Stimulated activated CD4-positive, alpha-beta T cell treated with anti-CD3 and anti-CD28 coated beads, Interleukin-4, amount 100 ng/mL, for 4 hours (primary cell): ENCODE measurements at places on chromosomes 3 and 15.
A peak's percentile ranks its signal among the peaks of the same experiment; 100 is the strongest.

DNA sequence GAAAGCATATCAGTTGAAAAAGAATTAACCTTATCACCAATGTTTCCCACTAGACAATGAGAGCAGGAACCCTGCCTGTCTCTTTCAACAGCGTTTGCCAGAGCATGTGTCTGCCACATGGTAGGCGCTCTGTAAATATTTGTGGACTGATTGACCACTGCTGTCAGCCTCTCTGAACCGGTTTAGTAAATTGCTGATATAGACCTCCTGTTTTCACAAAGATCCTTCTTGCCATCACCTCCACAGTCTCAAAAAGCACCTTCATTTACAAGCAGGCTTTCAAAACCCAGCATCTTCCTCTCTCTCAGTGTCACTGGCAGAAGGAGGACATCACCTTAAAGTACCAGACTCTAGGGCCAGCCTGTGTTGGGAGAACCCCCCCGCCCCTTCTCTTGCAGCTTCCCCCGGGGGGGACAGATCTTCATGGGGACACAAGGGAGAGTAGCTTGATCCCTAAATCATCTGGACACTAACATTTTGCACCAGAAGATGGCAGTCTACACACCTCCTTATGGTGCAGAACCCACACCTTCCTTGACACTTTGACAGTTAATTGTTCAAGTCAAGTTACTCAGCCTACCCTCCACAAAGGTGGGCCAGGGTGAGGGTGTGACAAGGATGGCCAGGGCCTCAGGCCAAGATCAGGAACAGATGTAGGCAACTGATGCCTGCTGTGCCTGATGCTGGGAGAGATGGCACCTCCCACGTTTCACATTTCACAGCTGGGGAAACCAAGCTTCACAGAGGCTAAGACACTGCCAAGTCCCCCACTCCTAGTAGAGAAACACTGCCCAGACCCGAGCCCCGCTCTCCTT, 37.8 kb upstream of the USP3 start:
- peak; percentile 45 for DNase-seq

- no peak for DNase-seq
Measured at GRCh38 chr3:139944256-139944910, 9.4 kb downstream of the CLSTN2 start.

DNA sequence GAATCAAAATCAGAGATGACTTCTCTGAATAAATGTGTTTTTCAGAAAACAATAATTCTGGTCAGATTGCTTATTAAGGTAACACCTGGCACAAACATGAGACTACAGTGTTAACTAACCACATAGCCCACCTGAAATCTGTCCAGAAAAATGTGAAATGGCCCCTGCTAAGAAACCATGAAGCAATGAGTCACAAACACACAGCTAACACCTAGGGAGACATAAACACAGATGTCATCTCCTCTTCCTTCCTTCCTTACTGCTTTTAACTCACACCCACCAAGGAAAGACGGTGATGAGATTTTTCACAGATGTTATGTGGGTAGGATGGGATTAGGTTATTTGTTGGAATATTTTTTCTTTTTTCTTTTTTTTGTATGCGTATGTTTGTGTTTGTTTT, 315.0 kb upstream of the STAC start:
- DNase-seq: no peak

- no peak for DNase-seq
Measured at GRCh38 chr15:63492541-63493077, 11.8 kb upstream of the USP3 start.

- no peak for DNase-seq
Measured at GRCh38 chr3:36991923-36992805, 767 bp downstream of the EPM2AIP1 start.

DNA sequence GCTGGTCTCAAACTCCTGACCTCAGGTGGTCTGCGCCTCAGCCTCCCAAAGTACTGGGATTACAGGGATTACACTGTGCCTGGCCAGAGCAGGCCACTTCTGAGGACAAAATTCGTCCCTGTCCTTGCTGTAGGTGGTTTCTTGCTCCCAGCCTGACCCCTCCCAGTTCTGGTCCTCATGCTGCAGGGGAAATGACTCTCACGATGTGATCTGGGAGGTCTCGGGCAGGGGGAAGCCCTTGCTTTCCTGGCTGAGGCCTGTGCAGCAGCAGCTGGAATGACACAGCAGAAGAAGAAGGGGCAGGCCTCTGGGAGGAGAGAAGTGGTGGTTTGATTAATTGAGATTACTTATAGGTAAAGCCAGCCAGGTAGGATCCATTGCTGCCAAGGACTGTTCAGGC, 39.3 kb downstream of the MEGF11 start:
- no peak for DNase-seq

GRCh38 chr15:81418891-81419290, 44.9 kb upstream of the TMC3 start:
- no peak for DNase-seq

DNA sequence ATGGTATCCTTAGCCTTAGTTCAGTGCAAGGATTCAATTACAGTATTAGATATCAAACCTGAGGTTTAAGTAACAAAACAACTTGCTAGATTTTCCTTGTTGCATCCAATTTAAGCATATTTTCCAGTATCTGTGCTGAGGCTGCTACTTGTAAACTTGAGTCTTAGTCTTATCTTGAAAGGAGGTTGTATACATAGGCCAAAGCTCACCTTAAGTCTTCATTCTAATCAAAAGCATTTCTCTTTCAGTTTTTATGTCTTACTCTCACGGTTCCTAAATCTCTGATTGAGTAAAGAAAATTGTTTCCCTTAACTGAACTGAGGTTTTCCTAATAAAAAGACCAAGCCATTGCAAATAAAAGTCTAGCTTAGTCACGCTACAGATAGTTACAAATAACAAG, 52.6 kb downstream of the U2SURP start:
- DNase-seq: no peak

- DNase-seq: no peak
Measured at GRCh38 chr15:79399606-79400005, 32.5 kb upstream of the MINAR1 start.

DNA sequence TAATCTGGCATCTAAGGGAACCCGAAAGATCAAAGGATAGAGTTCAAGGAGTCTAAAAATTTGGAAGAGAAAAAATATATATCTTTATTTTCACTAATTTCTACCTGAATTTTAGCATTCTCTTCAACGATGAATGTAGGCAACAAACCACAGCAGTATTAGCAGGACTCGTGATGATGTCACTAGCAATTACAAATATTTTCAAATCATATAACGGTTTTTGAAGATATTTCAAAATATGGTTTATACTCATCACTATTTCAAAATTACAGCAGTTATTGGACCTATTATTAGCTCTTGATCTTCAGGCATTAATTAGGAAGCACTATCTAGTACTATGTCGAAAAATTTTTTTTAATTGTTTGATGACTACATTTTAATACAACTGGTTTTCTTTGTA, 27.0 kb upstream of the ANKDD1A start:
- no peak for DNase-seq

DNA sequence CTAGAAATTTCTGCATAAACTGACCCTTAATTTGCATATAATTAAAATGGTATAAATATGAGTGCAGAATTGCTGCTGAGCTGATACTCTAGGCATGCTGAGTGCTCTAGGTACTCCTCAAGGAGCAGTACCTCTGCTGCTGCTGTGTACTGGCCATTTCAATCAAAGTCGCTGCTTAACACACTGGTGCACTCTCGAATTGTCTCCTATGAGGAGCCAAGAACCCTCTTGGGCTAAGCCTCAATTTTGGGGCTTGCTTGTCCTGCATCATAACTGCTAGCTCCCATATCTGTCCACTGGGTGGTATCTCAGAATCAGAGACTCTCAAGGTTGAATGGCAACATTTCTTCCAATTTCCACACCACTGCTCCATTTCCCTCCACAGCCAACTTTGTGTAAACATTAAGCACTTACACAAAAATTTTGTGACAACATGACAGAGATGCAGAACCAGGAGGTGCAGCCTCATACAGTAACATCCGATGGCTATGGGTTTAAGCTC, 82.5 kb downstream of the XXYLT1 start:
- no peak for DNase-seq

- DNase-seq: no peak
Measured at GRCh38 chr3:51110586-51110985, 274.5 kb upstream of the MANF start.

DNA sequence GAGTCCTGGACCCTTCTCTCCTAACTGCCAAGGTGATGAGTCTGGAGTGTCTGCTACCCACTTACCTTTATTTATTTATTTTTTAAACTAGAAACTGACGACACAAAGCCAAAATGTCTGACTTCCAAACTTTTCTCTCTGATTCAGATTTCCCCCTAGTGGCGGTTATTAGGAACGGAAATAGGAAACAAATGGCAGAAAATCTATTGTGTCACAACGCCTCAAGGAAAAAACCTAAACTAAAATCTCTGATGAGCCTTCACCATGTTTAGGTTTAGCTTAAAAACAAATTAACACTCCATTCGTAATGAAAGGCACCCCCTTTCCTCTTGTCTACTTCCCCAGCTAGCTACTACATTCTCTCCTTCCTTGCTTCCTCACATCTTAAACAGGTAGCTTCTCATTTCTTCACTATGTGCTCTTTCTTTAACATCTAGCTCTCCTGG, 94.0 kb upstream of the MEX3B start:
- DNase-seq: no peak

DNA sequence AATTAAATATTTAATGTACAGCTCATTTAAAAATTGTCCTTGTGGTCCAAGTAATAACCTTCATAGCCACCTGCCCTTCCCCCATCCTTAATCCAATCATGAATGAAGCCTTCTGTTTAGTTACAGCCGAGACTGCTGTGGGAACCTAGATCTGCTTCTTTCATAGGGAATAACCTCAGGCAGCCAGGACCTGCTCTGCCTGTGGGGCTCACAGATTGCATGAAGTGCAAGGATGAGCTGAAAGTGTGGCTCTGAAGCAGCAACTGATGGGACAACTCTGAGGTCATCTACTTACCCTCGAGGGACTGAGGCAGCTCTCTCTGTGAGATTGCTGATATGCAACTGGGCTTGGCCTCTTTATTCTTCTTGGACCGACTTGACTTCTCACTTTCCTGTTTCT, 169.8 kb downstream of the POTEB3 start:
- no peak for DNase-seq

GRCh38 chr15:74174219-74174957, 878 bp downstream of the ISLR start:
- no peak for DNase-seq
